Activated T-cell treated with anti-CD3 and anti-CD28 coated beads for 1 hour (primary cell): ENCODE measurements at places on chromosomes 2 and 18.

DNA sequence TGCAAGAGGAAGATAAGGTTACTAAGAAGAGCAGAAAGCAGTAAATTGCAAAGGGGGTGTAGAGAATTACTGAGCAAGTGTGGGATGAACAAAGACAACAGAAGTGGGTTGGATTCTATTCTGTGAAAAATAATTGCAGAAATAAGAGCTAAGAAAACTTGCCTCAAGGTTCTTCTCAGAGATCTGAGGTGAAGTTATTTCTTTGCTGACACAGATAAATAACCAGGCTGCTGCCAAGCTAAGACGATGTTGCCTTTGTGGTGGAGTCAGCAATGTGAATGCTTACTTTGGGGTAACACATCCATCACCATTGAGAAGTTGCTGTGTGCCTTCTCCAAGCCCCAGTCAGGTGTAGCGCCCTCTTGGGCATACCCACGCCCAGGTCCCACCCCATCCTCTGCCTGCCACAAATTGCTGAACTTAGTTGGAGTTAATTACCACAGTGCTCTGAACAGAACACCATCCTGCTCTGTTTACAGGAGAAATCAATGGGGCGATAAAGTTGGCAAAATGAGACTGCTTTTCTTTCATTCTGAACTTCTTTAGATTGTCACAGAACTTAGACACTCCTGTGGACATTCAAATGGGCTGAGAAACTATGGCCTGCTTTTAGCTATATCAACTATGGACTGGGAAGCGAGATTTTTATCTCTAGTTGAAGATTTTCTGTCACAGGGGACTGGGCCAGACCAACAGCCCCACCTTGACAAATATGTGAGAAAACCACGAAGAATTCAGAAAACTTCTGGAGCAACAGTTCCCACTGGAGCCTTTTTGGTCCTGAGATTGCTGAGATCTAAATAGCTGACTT lies 283.6 kb downstream of the TMX3 start:
- DNase-seq: no peak

DNA sequence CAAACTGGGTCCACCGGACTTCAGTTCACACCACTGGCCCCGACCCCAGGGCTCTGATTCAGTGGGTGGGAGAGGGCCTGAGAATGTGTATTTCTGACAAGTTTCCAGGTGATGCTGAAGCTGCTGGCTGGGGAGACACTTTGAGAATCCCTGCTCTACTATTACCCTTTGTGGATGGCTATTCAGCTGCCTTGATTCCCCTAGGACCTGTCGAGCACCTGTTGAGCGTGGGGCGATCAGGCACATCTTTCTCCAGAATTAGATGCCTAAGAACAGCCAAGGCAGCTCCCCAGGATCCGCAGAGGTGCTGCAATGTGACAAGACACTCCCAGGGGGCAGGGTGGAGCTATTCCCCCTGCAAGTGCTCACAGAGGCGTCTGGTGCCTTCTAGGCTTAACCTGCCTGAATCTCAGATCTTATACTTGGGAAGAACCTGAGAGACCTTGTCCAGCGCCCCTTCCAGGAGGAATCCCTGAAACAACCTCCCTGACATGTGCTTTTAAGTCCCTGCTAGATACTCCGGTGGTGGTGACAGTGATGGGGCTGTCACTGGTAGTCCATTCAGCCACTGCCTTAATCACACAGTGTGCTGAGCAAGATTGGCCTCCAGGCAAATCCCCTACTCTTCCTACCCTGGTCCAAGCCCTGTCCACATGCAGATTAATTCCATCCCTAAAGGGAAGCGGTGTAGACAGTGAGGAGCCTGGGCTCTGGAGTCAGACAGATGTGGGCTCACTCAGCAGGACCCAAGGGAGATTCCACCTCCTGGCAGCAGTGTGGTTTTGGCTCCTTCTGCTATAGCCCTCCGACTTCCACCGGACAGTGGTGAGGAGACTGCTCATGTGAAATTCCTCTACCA lies 43.4 kb upstream of the OTOF start:
- DNase-seq: no peak

- no peak for DNase-seq
These were observed 28.2 kb downstream of the BCL2L11 start for GRCh38 chr2:111148925-111149324.

DNA sequence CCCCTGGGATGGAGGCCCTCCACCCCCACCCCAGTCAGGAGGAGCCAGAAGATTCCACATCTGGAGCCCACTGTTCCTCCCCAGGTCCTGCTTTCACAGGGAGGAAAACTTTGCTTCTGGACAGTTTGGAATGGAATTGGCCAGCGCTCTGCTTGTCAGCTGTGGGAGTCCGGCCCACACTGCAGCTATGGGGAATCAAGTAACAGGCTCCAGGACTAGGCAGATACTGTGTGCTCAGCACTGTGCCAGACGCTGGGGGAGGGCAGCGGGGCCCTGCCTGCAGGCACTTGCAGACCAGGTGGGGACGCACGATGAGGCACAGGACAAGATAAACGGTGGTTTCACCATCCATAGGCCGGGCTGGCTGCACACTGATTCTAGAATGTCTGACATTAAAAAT lies 114.0 kb downstream of the STPG4 start:
- no peak for DNase-seq

- no peak for DNase-seq
These were observed 43.0 kb downstream of the KLHL29 start for GRCh38 chr2:23427976-23428375.

GRCh38 chr2:14626873-14627272 lies 5.6 kb upstream of the LRATD1 start:
- DNase-seq: no peak

GRCh38 chr2:231918501-231919330 lies 7.5 kb downstream of the NPPC start:
- DNase-seq: no peak

DNA sequence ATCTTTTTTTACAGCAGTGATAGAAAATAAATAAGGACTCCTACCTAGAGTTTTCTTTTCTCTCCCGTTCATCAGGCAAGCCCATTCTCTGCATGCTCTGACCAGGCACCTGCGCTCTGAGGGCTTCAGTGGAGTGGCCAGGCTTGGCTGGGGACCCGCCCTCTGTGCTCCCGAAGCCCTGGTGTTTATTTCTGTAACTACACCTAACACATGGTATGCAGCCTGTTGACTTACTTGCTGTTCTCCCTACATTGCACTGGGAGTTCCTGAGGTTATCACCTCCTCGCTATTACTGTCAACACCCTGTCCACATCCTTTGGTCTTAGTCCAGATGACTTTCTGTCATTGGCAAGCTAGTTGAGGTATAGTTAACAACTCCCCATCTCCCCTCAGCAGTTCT lies 317.7 kb downstream of the LPIN1 start:
- DNase-seq: no peak

DNA sequence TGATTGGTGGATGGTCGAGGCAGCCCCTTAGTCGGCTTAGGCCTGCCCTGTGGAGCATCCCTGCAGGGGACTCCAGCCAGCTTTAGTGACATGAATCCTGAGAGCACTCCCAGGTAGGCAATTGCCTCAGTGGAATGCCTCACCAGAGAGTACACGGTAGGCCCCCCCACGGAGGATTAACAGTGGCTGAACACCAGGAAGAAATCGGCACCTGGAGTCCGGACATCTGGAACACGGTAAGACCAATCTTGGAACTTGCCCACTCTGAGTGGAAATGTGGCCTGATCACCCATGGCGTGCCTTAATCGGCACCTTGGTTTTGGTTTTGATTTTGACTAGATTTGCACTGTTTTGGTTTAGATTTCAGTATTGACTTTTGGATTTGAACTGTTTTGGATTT lies 326.2 kb upstream of the NCKAP5 start:
- DNase-seq: no peak

GRCh38 chr2:71282493-71282892 lies 49.1 kb upstream of the ZNF638 start:
- no peak for DNase-seq

DNA sequence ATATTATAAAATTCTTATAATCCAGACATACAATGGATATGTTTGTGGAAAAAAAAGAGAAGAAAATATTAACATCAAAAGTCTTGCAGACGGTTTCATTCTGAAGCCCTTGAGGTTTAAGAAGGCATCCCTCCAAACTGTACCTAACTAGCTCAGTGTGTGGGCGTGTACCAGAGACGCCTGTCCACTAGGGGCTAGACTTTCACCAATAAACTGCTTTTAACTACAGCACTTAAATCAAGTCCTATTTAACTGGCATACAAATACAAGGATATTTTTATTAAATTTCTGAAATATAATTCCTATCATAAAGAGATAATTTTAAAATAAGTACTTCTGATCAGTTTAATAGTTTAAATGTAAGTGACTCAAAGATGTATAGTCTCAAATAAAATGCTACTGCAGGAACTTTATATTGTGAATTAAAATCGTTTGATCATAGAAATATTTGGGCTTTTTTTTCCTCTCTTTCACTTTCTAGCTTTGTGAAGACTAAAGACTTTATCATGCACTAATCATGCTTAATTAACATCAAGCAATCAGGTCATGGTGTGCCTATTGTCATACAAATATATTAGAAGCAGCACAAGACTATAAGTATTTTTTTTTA lies 437.7 kb downstream of the SATB2 start:
- no peak for DNase-seq

GRCh38 chr2:4417771-4418170 lies 714.4 kb downstream of the DCDC2C start:
- no peak for DNase-seq

- no peak for DNase-seq
These were observed 120.1 kb upstream of the NABP1 start for GRCh38 chr2:191557841-191558240.

GRCh38 chr2:8259106-8259840 lies 422.6 kb upstream of the ID2 start:
- no peak for DNase-seq

GRCh38 chr2:29583104-29583503 lies 338.3 kb downstream of the ALK start:
- no peak for DNase-seq

DNA sequence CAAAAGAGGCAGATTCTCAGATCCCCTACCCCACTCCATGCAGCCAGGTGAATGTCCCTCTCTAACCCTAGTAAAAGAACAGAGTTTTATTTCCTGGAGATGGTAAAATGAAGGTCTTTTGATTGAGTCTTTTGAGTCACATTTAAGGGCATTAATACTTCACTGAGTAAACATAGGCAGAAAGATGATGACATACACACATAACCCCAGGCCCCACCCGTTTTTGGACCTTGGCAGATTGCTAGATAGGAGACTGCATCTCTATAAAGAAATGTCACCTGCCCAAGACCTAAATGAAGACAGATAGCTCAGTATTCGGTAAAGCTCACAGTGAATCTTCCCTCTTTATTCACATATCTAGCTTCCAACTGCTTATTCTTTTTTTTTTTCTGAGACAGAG lies 28.3 kb upstream of the PEX13 start:
- no peak for DNase-seq

- no peak for DNase-seq
These were observed 61.8 kb upstream of the STK17B start for GRCh38 chr2:196233021-196233804.

DNA sequence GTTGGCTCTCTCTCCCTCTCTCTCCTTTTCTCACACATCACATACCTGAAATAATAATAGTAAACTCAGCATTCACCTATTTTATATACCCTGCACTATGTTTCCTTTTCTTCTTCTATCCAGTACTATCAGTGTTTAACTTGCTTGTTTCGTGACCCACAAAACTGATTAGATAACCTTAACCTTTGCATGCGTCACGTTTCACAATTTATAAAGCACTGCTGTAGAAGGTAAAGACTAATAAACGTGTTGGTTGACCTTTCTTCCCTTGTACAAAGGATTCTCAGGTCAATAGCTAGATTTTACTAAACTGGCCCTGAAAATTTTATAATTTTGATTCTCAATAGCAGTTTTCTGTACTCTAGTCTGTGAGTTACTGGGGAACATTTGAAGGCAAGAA lies 791.7 kb downstream of the DPP10 start:
- DNase-seq: no peak

GRCh38 chr18:4063545-4063944 lies 391.6 kb downstream of the DLGAP1 start:
- no peak for DNase-seq

GRCh38 chr2:28583899-28584553 lies 88.2 kb downstream of the PLB1 start:
- DNase-seq: peak; percentile 19

DNA sequence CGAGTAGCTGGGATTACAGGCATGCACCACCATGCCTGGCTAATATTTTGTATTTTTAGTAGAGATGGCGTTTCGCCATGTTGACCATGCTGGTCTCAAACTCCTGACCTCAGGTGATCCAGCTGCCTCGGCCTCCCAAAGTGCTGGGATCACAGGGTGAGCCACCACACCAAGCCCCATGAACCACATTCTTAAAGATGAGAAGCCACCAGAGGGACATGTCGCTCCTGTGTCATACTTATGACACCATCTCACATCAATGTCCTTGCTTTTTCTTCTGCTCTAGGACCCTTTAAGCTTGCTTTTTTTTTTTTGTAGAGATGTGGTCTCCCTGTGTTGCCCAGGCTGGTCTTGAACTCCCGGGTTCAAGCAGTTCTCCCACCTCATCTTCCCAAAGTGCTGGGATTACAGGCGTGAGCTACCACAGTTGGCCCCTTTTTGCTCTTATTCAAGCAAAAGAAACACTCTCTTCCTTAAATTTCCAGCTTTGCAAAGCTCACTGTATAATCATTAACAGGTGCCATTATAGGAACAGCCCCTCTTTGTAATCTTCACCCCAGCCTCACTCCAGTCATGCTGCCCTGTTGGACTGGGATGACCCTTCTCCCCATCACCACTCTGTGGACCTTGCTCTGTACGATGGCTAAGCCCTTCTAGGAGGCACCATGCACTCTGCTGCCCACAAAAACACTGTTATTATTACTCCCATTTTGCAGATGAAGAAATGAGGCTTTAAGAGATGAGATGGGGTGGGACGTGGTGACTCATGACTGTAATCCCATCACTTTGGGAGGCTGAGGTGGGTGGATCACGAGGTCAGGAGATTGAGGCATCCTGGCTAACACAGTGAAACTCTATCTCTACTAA lies 10.8 kb upstream of the KCNG3 start:
- DNase-seq: no peak

- DNase-seq: no peak
These were observed 287.4 kb downstream of the PRKCE start for GRCh38 chr2:45938649-45939511.

- no peak for DNase-seq
These were observed 630.8 kb upstream of the SLC39A10 start for GRCh38 chr2:195026261-195026660.

GRCh38 chr2:8552293-8552801 lies 129.5 kb upstream of the ID2 start:
- no peak for DNase-seq

DNA sequence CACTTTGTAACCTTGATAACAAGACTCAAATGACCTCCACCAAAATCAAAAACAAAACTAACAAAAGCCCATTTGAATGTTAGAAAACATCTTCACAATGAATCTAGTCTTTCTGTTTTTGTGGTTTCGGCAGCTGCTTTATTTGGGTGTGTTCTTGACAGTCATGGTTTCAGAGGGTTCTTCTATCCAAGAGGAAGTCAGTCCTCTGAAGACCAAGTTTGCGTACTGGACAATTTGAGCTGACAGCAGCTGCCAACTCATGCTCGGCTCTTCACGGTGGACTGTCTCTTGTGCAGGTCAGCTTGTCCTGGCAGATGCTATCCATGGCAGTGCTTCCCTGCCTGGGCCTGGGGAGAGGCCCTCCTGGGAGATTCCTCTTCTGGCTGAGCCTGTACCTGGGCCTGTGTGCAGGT lies 91.0 kb downstream of the TMEM17 start:
- DNase-seq: no peak
